Activated CD8-positive, alpha-beta memory T cell treated with anti-CD3 and anti-CD28 coated beads for 1 hour (primary cell): ENCODE measurements at places on chromosomes 3 and 15.

DNA sequence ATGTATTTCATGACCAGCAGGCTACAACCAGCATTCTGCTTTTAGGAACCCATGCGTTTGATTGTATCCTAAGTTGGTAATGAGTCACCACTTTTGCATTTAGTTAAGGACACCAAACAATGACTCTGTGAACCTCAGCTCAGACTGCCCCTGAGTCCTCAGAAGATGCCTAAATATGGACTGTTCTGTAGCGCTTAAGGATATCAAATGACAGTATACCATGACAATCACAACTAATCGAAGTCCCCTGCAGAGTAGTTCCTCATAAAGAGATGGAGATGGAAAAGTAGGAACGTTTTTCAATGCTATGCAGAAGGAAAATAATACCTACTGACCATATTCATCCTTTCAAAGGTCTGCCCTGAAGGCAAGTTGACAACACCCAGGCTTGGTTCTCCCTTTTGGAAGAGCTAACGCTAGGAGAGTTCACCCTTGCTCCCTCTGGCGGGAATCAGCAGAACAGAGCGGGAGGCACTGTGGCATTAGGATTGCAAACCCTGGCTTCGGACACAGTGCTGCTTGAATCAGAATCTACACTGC is 508.6 kb downstream of the FHIT start:
- no peak for DNase-seq

- DNase-seq: no peak
Measured at GRCh38 chr3:193836918-193837317, 243.9 kb downstream of the OPA1 start.

DNA sequence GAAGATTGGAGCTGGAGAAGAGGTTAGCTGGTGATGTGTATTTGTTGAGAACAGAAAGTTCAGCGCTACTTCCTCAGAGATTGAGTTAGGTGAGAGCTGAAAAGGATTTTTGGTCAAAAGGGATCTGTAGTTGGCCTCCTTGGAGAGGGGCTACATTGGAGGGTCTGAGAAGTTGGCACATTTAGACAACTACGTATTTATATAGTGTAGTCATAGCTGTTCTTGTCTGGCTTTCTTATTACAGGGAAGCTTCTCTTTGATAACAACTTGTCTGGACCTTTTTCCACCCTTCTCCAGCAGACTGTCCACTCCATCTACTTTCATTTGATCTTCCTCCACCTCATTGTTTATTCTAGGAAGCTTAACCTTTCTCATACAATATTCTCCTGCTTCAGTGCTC is 43.7 kb downstream of the KAT2B start:
- DNase-seq: no peak

GRCh38 chr15:80292079-80292478 is 40.1 kb upstream of the CTXND1 start:
- DNase-seq: no peak

DNA sequence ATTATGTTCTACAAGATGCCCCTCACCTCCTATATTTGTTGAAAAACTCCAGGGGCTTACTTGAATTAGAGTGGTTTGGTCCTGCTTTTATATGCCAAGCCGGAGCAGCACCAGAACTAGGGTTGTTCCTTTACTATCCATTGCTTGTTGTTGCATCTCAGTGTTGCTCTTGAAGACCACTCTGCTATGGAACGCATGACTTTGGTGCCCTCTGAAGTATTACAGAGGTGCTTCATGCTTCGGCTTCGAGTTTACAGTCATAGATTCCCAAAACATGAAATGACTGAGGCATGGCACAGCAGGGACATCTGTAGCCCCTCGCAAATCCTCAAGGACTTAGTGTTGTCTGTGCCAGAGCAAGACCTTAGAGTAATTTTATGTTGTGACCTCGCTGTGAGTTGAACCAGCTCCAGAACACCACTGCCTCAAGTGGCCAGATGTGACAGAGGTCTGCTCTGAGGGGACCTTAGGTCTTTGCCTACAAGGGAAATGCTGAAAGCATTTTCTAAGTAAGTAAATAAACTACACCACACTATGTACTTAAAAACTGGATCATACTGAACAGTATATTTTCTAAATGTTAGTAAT is 67.2 kb upstream of the SIAH2 start:
- no peak for DNase-seq

DNA sequence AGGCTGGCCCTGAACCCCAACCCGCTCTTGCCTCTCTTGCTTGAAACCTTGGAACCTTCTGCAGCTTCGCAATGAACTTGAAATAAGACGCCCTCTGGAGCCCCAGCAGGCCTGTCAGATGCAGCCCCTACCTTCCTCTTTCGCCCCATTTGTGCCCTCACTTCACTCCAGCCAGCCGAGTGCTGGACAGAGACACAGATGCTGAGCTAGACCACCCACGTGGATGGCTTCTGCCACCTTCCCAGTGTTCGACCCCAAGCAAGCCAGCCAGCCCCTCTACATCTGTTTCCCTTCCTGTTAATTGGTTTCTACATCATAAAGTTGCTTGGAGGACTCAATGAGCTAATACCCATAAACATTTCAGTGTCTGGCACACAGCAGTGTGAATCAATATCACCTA is 23.8 kb upstream of the SNRPA1 start:
- DNase-seq: no peak

- no peak for DNase-seq
Measured at GRCh38 chr3:174417573-174417972, 441.6 kb upstream of the NAALADL2 start.
